ENCODE measurements at places on chromosomes 3 and 15. TPM values are rescaled to one million over a fixed set of nuclear protein-coding genes. Genes with fewer than 3 reads are reported as not detected.

ADIPOQ gene
- total RNA-seq: 2.9 TPM

P2RY13 gene
- 2.7 TPM for total RNA-seq

THPO gene
- total RNA-seq: 0.65 TPM

ZNF620 gene
- 4.7 TPM for total RNA-seq

IL17RD gene
- 17.0 TPM for total RNA-seq

U2SURP gene
- total RNA-seq: 84.0 TPM

POC1A gene
- 0.91 TPM for total RNA-seq

MAP6D1 gene
- total RNA-seq: 1.7 TPM

PDE8A gene
- 68.8 TPM for total RNA-seq

CCR3 gene
- not detected for total RNA-seq

CCDC39 gene
- total RNA-seq: 0.60 TPM

PAQR9 gene
- not detected for total RNA-seq

LTF gene
- total RNA-seq: 3.2 TPM

MOBP gene
- total RNA-seq: not detected

HESX1 gene
- 1.9 TPM for total RNA-seq

ADAMTS17 gene
- 1.8 TPM for total RNA-seq

RASL12 gene
- total RNA-seq: 171 TPM

MESP2 gene
- not detected for total RNA-seq

MAP2K5 gene
- 17.6 TPM for total RNA-seq

SYNPR gene
- not detected for total RNA-seq

WDR76 gene
- 4.8 TPM for total RNA-seq

LRRN1 gene
- 4.8 TPM for total RNA-seq

OXSM gene
- 5.9 TPM for total RNA-seq

NEDD4 gene
- total RNA-seq: 42.6 TPM

GOLGA6D gene
- 0.12 TPM for total RNA-seq

EFCC1 gene
- 1.5 TPM for total RNA-seq

CASR gene
- total RNA-seq: not detected

AAGAB gene
- 24.5 TPM for total RNA-seq

CPN2 gene
- not detected for total RNA-seq

ACP3 gene
- total RNA-seq: 1.2 TPM

POPDC2 gene
- total RNA-seq: 11.5 TPM

EPHA3 gene
- total RNA-seq: 10.7 TPM

GOLGA6B gene
- not detected for total RNA-seq

GOLGA6L4 gene
- 6.8 TPM for total RNA-seq

VIPR1 gene
- total RNA-seq: 3.2 TPM

CSPG5 gene
- total RNA-seq: 7.0 TPM

CORO2B gene
- total RNA-seq: 9.2 TPM

EXD1 gene
- total RNA-seq: not detected

IQCH gene
- total RNA-seq: 3.4 TPM

ATP2B2 gene
- total RNA-seq: 0.30 TPM

GMNC gene
- total RNA-seq: not detected
